ENCODE measurements at places on chromosomes 7 and 10. TPM values are rescaled to one million over a fixed set of nuclear protein-coding genes. Genes with fewer than 3 reads are reported as not detected.

DNA sequence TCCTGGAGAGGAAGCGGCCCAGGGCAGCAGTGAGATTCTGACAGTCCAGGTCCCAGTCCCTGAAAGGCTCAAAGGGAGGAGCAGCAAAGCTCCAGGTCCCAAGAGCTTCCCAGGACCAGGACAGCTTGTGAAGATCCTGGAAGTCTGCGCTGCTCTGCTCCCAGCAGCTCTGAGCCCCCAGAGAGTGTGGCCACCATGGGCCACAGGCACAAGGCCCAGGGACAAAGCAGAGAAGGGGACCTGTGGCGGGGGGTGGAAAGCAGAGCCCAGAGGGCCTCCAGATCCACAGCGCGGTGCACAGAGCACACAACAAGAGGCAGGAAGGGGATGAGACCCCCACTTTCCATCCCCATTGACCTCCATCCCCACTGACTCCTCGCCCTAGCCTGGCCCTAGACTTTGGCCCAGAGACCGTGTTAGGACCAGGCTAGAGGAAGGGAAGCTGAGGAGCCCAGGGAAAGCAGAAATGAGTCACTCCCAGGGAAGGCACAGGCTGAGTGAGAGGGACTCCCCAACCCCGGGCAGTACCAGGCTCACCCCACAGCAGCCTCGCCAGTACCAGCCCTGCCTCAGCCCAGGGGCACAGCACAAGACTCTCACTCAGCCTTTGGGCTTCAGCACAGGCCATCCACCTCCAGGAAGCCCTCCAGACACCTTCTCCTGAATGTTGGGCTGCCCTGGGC is 75.5 kb downstream of the GRID1 start:
- no peak for DNase-seq

DNA sequence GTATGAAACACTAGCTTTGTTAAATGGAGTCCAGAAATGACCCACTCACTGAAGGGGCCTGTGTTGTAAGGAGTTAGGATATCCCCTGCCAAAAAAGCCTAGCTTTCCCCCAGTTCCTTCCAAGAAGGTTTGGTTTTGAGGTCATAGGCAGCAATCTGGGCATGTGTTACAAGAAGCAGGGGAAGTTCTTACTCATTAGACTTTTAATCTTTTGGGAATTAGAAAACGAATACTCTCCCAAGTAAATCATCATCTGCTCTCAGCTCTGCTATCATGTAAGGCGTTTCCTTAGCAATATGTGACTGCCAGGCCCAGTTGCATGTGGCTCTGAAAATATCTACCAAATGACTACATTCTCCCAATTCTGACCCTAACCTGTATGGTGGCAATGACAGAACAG is 3.7 kb downstream of the NOD1 start:
- no peak for DNase-seq

DNA sequence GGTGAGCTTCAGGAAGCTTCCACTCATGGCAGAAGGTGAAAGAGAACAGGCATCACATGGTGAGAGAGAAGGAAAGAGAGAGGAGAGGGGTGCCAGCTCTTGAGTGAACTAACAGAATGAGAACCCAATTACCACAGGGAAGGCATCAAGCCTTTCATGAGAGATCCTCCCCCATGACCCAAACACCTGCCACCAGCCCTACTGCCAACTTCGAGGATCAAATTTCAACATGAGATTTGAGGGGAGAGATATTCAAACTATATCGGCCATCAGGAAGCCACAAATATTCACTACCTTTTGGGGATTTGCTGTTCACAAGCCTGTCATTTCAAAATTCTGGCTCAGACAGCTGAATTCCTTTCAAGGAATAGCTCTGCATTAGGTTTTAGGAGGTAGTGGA is 39.9 kb upstream of the SMNDC1 start:
- no peak for DNase-seq

GRCh38 chr7:28354601-28355402 is 57.5 kb upstream of the CREB5 start:
- DNase-seq: peak; percentile 90

GRCh38 chr10:93639791-93640190 is 27.5 kb downstream of the PDE6C start:
- DNase-seq: no peak

DNA sequence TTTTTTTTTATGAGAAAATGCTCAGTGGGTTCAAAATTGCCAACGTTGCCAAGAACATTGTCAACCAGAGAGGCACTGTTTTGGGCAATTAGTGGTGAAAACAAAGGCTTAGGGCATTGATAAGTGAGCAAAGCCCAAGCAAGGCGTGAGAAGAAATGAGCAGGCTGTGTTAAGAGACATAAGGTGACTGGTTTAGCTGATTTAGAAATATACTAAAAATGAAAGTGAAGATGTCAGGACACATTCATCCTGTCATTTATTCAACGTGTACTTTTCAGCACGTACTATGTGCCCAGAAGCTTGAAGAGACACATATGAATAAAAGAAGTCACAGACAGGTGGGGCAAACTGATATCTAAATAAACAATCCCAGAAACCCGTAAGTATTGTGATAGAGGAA is 31.8 kb downstream of the AOAH start:
- no peak for DNase-seq

GRCh38 chr10:4807761-4808507 is 18.1 kb upstream of the AKR1E2 start:
- DNase-seq: peak; percentile 74

DNA sequence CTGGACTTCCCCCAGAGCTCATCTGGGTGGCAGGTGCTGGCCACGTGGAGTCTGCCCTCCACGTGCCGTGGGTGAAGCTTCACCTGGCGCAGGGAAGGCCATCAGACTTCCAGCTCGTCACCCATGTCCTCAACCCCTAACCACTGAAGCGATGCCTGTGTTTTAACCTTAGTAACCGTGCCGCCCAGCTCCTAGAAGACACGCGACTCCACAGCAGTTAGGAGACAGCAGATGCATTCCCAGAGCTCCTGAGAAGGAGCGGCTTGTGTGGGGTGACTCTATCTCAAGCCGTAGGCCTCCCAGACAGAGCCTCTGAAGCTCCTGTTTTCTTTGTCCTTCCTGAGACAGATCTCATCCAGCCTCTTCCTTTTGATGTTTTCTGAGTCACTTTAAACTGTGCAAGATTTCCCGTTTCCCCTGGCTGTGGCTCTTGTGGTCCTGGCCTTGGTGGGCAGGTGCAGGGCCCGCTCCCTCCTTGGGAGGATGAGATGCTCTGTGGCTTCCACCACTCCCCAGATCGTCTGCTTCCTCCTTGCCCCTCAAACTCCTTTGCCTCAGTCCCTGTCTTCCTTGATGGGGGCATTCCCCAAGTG is 41.4 kb upstream of the AP5Z1 start:
- no peak for DNase-seq

DNA sequence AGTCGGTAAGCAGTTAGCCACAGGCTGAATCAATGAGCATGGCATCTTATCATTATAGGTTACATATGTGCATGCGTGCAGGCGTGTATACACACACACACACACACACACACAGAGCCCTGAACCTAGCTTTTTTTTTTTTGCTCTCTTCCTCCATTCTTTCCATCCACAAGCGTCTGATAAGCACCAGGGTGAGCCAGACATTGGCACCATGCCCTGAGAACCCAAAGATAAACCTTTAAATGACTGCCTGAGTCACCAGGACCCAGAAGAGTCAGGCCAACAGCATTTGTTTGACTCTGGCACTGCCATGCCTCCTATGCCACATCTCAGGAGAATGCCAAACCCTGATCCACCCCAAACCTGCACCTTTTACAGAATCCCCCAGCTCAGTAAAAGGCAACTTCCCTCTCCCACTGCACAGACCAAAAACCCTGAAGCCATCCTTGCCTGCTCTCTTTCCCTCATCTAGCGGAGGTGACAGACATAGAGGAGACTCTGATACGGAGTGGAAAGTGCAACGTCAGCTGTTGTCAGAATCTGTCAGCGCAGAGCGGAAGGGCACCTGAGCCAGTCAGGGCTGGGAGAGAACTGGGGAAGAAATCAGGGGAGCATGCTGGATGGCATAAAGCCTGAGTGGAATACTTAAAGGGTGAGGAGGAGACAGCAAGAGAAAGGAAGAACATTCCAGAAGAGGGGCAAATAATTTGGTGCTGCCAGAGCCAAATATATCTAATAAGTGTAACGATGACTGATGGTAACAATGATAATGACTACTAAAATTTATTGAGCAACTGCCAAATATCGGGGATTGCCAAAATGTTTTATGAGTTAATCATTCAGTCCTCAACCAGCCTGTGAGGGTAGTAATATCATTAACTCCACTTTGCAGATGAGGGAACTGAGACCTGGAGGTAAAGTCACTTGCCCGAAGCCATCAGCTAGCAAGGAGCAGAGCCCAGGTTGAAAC is 3.2 kb downstream of the PARP12 start:
- DNase-seq: peak; percentile 42

GRCh38 chr7:50037086-50037485 is 56.0 kb downstream of the ZPBP start:
- no peak for DNase-seq

- no peak for DNase-seq
Measured at GRCh38 chr10:79585870-79586527, 24.7 kb upstream of the SFTPA1 start.

- no peak for DNase-seq
Measured at GRCh38 chr10:59711871-59712494, 2.3 kb upstream of the SLC16A9 start.

DNA sequence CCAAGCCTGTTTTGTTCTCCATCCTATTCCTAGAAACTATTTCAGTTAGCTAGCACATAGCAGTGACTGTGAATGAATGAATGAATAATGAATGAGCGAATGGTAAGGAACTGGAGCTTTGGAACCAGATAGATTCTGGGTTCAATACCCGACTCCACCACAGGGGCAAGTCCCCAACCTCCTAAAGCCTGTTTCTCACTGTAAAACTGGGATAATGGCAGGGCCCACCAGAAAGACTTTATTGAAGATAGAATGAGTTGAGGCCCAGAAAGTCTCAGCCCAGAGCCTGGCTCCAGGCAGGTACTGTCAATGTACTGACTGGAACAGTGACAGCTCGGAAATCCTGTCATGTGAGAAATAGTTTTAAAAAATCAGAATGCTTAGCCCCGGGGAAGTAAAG is 1.1 kb upstream of the CDH23 start:
- DNase-seq: no peak

- DNase-seq: no peak
Measured at GRCh38 chr10:5710859-5711258, 26.2 kb downstream of the TASOR2 start.

DNA sequence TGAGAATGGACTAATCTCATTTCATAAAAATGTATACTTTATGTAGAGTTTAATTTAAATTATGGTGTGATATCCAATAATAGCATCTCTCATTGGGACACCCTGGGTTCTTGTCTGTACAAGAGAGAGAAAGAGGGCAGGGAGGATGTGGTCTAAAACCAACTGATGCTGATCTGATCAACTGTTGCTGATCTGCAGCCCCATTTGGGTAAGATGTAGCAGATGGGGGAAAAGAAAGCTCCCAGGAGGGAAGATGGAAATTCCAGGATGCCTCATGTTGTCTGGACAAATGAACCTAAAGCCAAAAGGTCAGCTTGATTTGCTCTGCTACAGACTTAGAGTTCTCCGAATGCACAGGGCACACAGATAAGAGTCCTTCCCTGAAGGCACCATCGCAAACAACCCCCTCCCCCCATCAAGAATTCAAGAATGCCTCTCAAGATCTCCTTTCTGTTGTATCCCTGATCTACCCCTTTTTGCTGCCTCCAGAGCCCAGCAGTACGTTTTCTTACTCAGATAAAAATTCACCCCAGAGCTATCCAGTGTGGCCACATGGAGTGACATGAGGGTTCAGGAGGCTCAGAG is 171.4 kb upstream of the INHBA start:
- no peak for DNase-seq

The ADGRA1 gene
- not detected for total RNA-seq

The PRSS37 gene
- not detected for total RNA-seq

The ATG9B gene
- total RNA-seq: 0.07 TPM

The TEX36 gene
- not detected for total RNA-seq

The CEP41 gene
- 19.1 TPM for total RNA-seq

All from epithelial cell of proximal tubule (primary cell).